ENCODE measurements at places on chromosomes 3 and 15.

DNA sequence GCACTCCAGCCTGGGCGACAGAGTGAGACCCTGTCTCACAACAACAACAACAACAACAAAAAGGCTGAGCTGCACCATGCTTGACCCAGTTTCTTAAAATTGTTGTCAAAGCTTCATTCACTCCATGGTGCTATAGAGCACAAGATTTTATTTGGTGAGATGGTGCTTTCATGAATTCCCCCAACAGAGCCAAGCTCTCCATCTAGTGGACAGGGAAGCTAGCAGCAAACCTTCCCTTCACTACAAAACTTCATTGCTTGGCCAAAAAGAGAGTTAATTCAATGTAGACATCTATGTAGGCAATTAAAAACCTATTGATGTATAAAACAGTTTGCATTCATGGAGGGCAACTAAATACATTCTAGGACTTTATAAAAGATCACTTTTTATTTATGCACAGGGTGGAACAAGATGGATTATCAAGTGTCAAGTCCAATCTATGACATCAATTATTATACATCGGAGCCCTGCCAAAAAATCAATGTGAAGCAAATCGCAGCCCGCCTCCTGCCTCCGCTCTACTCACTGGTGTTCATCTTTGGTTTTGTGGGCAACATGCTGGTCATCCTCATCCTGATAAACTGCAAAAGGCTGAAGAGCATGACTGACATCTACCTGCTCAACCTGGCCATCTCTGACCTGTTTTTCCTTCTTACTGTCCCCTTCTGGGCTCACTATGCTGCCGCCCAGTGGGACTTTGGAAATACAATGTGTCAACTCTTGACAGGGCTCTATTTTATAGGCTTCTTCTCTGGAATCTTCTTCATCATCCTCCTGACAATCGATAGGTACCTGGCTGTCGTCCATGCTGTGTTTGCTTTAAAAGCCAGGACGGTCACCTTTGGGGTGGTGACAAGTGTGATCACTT, 2.0 kb downstream of the CCR5 start:
- DNase-seq = no peak
- no peak overlapping the region for H3K4me3 ChIP-seq
- H3K27ac ChIP-seq = no peak overlapping the region
- H3K27me3 ChIP-seq = no peaks in the 10 kb centered on the region

DNA sequence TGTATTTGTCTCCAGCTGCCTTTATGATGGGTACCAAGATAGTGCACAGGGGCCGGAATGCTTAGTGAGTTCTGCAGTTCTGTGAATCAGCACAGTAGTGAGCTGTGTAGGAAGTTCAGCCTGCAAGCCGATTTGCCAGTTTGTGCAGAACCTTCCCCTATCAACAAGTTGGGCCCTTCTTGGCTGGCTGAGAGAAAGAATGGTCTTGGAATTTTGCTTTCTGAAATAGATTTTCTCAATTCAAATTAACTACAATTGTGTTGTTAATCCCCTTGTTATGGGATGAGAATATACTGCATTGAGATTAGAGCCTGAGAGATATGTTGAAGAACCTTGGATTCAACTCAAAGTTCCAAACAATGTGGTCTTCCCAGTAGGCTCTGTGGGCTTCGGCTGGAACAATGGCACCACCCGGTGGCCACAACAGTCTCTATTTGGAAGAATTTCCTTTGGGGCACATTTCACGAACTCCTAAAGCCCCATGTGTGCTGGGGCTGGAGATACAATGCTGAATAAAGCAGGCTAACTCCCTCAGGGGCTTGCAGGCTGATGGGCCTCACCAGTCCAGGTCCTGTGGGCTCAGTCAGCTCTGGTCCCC, 59.1 kb downstream of the TRIM42 start:
- H3K27ac ChIP-seq = no peak overlapping the region
- DNase-seq = no peak
- H3K27me3 ChIP-seq = peaks cover 12% of the 10 kb centered on the region
- H3K36me3 ChIP-seq = no peaks in the 10 kb centered on the region
- peaks cover 2% of the 10 kb centered on the region for H3K4me1 ChIP-seq

DNA sequence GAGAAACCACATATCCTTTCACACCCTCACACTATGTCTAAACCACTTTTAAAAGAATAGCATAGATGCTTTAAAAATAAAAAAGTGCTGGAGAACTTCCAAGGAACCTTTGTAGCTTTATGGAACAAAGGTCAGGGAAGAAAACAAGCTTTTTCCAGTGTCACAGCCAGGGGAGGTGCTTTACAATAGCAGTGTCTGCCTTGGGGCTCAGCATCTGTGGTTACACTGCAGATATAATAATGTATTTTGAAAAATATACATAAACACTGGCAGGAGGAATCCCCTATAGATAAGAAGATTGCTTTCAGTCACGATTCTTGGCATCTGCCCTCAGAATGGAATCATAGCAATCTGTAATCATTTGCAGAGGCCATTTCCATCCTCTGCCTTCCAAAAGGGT, 362.4 kb upstream of the LRRC3B start:
- H3K4me1 ChIP-seq = no peaks in the 10 kb centered on the region
- DNase-seq = no peak
- no peak overlapping the region for H3K4me3 ChIP-seq

DNA sequence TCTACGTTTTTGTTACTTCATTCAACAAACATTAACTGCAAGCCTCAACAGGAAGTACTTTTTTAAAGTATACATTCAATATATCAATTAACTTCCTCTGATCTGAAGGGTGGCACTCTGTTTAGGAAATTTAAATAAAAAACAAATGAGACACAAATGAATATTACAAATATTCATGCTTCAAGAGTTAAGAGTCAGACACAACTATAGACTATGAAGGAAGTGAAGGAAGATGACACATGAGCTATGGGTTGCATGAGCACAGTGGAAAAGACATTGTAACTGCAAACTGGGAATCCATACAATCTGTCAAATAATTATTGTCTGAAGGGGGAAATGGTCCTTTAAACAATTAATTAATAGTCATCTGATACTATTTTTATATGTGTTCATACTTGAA, 26.8 kb upstream of the ALCAM start:
- H3K4me3 ChIP-seq = no peak overlapping the region
- no peak for DNase-seq
- H3K36me3 ChIP-seq = no peaks in the 10 kb centered on the region
- no peaks in the 10 kb centered on the region for H3K4me1 ChIP-seq
- H3K27me3 ChIP-seq = no peaks in the 10 kb centered on the region

- no peak overlapping the region for H3K4me3 ChIP-seq
- DNase-seq = peak; percentile 15
- peaks cover 3% of the 10 kb centered on the region for H3K27me3 ChIP-seq
- H3K36me3 ChIP-seq = no peaks in the 10 kb centered on the region
Measured at GRCh38 chr15:39685999-39686613, 96.5 kb downstream of the FSIP1 start.

GRCh38 chr15:99109555-99110021, 4.7 kb downstream of the SYNM start:
- H3K4me3 ChIP-seq = no peak overlapping the region
- peaks cover 10% of the 10 kb centered on the region for H3K27me3 ChIP-seq
- H3K36me3 ChIP-seq = no peaks in the 10 kb centered on the region
- no peak for DNase-seq
- no peak overlapping the region for H3K27ac ChIP-seq
- no peaks in the 10 kb centered on the region for H3K4me1 ChIP-seq

GRCh38 chr15:101531170-101531569, 41.7 kb upstream of the PCSK6 start:
- DNase-seq = no peak
- H3K4me3 ChIP-seq = no peak overlapping the region
- no peaks in the 10 kb centered on the region for H3K4me1 ChIP-seq
- peaks cover 16% of the 10 kb centered on the region for H3K27me3 ChIP-seq

GRCh38 chr15:39403640-39404117, 177.2 kb upstream of the THBS1 start:
- no peak for DNase-seq
- no peaks in the 10 kb centered on the region for H3K27me3 ChIP-seq
- no peaks in the 10 kb centered on the region for H3K4me1 ChIP-seq

GRCh38 chr3:157447026-157447694, 10.5 kb downstream of the PTX3 start:
- H3K27me3 ChIP-seq = no peaks in the 10 kb centered on the region
- H3K27ac ChIP-seq = no peak overlapping the region
- no peaks in the 10 kb centered on the region for H3K36me3 ChIP-seq
- DNase-seq = no peak
- H3K4me1 ChIP-seq = no peaks in the 10 kb centered on the region

DNA sequence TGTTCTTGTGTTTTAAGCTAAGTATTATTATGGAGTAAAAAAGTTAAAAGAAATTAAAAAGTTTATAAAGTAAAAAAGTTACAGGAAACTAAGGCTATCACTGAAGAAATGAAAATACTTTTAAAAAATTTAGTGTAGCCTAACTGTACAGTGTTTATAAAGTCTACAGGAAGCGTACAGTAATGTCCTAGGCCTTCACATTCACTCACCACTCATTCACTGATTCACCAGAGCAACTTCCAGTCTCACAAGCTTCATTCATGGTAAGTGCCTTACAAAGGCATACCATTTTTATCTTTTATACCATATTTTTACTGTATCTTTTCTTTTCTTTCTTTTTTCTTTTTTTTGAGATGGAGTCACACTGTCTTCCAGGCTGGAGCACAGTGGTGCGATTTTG, 40.7 kb upstream of the SCN5A start:
- no peak for DNase-seq
- H3K27me3 ChIP-seq = peaks cover 5% of the 10 kb centered on the region
- no peak overlapping the region for H3K27ac ChIP-seq
- H3K36me3 ChIP-seq = no peaks in the 10 kb centered on the region

- no peak for DNase-seq
- H3K4me3 ChIP-seq = no peak overlapping the region
- H3K36me3 ChIP-seq = no peaks in the 10 kb centered on the region
- H3K27me3 ChIP-seq = no peaks in the 10 kb centered on the region
- peaks cover 2% of the 10 kb centered on the region for H3K4me1 ChIP-seq
Measured at GRCh38 chr3:167078070-167078622, 302.0 kb downstream of the ZBBX start.

DNA sequence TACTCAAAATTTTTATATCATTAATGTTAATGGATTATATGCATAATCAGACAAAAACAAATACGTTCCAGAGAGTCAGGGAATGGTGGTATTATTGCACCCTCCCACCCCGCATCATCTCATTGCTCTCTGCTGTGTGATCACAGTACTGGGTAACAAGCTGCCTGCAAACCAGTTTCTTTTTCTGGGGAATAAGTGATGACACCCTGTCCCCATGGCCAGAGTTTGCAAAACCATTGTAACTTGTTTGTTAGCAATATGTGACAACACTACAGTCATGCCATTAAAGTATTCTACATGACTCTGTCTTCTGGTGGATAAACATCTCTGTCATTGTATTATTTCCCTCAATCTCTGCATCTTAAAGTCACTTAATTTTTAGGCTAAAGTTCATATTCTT, 39.5 kb downstream of the ZBTB38 start:
- H3K4me3 ChIP-seq = no peak overlapping the region
- H3K27ac ChIP-seq = peak overlapping the region; percentile 69
- no peak for DNase-seq

GRCh38 chr3:39141171-39141995, 12.0 kb downstream of the CSRNP1 start:
- peaks cover 28% of the 10 kb centered on the region for H3K4me1 ChIP-seq
- H3K36me3 ChIP-seq = peaks cover 24% of the 10 kb centered on the region
- peak overlapping the region; percentile 46 for H3K4me3 ChIP-seq
- H3K27ac ChIP-seq = peak overlapping the region; percentile 88

- peaks cover 20% of the 10 kb centered on the region for H3K36me3 ChIP-seq
- peak overlapping the region; percentile 97 for H3K27ac ChIP-seq
- H3K4me3 ChIP-seq = peak overlapping the region; percentile 93
- H3K27me3 ChIP-seq = no peaks in the 10 kb centered on the region
- DNase-seq = no peak
- peaks cover 49% of the 10 kb centered on the region for H3K4me1 ChIP-seq
Measured at GRCh38 chr15:88637436-88637835, 1.4 kb upstream of the ISG20 start.

- no peak overlapping the region for H3K27ac ChIP-seq
- H3K36me3 ChIP-seq = no peaks in the 10 kb centered on the region
- H3K4me3 ChIP-seq = no peak overlapping the region
Measured at GRCh38 chr3:51371943-51372557, 13.0 kb upstream of the MANF start.

GRCh38 chr3:134803652-134804051, 8.6 kb downstream of the EPHB1 start:
- H3K4me3 ChIP-seq = no peak overlapping the region
- DNase-seq = no peak
- no peak overlapping the region for H3K27ac ChIP-seq
- H3K27me3 ChIP-seq = peaks cover 5% of the 10 kb centered on the region
- H3K36me3 ChIP-seq = no peaks in the 10 kb centered on the region
- peaks cover 6% of the 10 kb centered on the region for H3K4me1 ChIP-seq

- peaks cover 10% of the 10 kb centered on the region for H3K4me1 ChIP-seq
- H3K36me3 ChIP-seq = no peaks in the 10 kb centered on the region
- peak overlapping the region; percentile 72 for H3K4me3 ChIP-seq
Measured at GRCh38 chr15:93088200-93088980, 621 bp downstream of the RGMA start.

- no peak for DNase-seq
- peaks cover 6% of the 10 kb centered on the region for H3K27me3 ChIP-seq
- peaks cover 5% of the 10 kb centered on the region for H3K4me1 ChIP-seq
- peaks cover 2% of the 10 kb centered on the region for H3K36me3 ChIP-seq
Measured at GRCh38 chr3:126621627-126622345, 33.1 kb downstream of the TXNRD3 start.

DNA sequence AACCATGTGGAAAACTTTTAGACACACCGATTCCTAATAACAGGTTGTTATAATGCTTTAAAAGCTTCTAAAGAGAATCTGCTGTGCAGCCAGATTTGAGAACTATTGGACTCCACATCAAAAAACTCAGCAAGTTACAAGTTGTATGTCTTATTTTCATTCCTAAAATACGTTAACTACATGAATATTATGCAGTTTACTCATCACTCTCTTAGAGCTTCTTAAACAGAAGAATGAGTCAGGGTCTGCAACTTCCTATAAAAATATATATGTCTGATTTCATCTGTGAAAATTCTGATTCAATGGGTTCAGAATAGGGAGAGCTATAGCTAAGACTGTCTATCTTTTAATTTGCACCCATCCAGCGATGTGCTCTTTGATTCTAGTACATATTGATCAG, 244.2 kb upstream of the EPHA3 start:
- H3K27me3 ChIP-seq = no peaks in the 10 kb centered on the region
- H3K27ac ChIP-seq = no peak overlapping the region
- no peak overlapping the region for H3K4me3 ChIP-seq
- DNase-seq = no peak
- no peaks in the 10 kb centered on the region for H3K36me3 ChIP-seq

DNA sequence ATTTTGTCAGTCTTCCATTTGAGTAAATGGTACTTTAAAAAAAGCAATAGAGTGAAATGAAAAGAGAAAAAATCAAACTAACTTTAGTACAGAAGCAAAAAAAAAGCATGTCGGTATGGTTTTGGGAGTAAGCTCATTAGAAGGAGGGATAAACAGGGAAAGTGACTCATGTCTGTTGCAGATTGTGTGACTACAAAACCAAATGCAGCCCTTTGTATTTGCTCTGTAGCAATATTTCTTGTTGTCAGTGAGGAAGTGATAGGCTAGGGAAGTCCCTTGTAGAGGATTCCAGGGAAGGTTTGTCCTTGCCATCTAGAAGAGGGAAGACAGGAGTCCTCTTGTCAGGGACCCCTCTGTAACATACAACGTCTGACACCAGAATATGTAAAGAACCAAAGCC, 150.5 kb upstream of the POU1F1 start:
- no peak overlapping the region for H3K27ac ChIP-seq
- no peak for DNase-seq
- H3K27me3 ChIP-seq = no peaks in the 10 kb centered on the region
- no peak overlapping the region for H3K4me3 ChIP-seq
- no peaks in the 10 kb centered on the region for H3K4me1 ChIP-seq
- no peaks in the 10 kb centered on the region for H3K36me3 ChIP-seq
